ENCODE measurements at places on chromosomes 12 and 14. TPM values are rescaled to one million over a fixed set of nuclear protein-coding genes. Genes with fewer than 3 reads are reported as not detected.
A peak's percentile ranks its signal among the peaks of the same experiment; 100 is the strongest.

- no peak for DNase-seq
Observed at GRCh38 chr14:21997300-21997699, 323.7 kb upstream of the OR4E1 start.

GRCh38 chr12:49843411-49843810 is 505 bp upstream of the BCDIN3D start:
- no peak for DNase-seq

DNA sequence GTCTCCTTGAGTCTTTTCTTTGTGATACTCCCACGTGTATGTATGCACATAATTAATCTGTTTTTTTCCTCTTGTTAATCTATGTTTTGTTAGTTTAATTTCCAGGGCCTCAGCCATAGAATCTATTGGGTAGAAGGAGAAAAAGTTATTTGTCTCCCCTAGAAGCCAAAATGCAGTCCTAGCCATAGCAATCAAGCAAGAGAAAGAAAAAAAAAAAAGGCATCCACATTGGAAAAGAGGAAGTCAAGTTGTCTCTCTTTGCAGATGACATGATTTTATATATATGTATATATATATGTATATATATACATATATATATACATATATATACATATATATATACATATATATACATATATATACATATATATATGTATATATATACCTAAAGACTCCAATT is 25.4 kb upstream of the ETV6 start:
- no peak for DNase-seq

- no peak for DNase-seq
Observed at GRCh38 chr14:100703386-100704220, 23.1 kb upstream of the DLK1 start.

- peak; percentile 88 for DNase-seq
Observed at GRCh38 chr14:99755629-99756603, 37.3 kb upstream of the EML1 start.

DNA sequence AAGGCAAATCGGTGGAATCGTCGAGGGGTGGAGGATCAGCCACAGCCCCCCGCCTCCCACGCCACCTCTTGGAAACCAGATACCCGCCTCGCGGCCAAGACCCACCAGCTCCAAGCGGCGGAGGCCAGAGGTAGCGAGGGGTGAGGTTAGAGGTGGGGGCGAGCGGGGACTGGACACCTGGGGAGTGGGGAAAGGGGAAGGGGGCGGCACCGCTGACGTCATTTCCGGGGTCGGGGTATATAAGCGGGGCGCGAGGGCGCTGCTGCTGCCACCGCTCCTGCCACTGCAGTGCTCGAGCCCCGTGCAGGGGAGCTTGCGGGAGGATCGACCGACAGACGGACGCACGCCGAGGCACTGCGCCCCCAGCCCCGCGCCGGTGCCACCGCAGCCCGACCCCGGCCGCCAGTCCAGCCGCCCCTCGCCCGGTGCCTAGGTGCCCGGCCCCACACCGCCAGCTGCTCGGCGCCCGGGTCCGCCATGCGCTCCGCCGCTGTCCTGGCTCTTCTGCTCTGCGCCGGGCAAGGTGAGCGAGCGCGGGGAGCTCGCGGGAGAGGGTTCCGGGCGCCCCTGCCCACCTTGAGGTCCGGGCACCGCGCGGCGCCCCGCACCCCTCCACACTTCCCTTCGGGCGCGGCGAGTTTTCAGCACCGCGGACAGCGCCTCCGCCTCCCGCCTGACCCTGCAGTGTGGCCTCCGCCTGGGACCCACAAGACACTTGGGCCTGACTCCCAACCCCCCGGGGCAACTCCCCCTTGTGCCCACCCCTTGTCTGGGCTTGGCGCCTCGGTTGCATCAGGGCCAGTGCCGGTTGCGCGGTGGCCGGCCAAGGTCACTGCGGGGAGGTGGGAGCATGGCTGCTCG is at the start of gene CHGA:
Gene CHGA, plus strand, starts transcription at position 268 of the 861 bp plus-strand sequence. Its CDS starts 210 bp downstream, at position 478.
- peak; percentile 42 for DNase-seq

DNA sequence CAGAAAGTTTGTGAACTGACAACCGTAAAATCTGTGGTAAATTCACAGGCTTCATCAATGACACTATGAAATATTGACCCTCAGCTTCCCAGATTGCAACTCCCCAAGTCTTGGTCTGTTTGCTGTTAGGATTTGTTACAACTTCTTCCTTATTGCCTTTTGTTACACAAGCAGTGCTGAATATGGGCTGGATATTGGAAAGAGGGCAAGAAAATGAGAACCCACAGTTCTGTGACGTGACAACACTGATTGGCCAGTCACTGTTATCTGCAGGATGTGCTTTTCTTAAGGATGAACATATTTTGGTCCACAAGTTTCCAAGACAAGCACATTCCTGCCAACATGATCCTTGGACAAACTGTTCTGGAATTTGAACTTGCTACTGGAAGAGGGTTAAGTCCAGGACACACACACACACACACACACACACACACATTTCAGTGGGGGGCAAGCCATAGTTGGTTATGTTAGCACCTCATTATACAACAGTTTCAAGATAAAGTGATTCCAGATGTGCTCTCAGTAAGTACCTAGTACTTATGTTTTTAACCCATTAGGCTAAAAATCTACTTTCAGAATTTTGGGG is 16.6 kb upstream of the SLC38A2 start:
- DNase-seq, result no peak

- DNase-seq, result no peak
Observed at GRCh38 chr12:64670919-64671639, 60.8 kb downstream of the RASSF3 start.

- no peak for DNase-seq
Observed at GRCh38 chr12:100796621-100797020, 2.0 kb downstream of the ANO4 start.

- no peak for DNase-seq
Observed at GRCh38 chr12:113159937-113160336, 10.4 kb downstream of the CFAP73 start.

DNA sequence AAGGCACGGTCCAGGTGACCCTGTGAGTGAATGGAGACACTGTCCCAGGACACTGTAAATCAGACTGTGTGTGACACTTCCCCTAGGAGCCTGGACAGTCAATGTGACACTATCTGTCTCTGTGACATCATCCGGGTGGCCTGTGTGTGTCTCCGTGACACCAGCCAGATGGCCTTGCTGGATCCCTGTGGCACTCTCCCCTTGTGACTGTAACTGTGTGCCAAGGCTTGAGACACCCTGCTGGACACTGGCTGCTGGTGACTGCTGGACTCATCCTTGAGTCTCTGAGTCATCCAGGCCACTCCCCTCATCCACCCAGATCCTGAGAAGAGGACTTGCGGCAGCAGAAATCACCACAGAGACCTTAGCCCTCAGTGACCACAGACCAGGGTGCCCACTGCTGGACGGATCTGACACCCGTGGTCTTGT is 51.6 kb downstream of the MVK start:
- no peak for DNase-seq

GRCh38 chr12:120286768-120287490 is 4.8 kb downstream of the RNU4-2 start:
- DNase-seq, result no peak

- no peak for DNase-seq
Observed at GRCh38 chr14:59301354-59301753, 112.9 kb downstream of the DAAM1 start.

DNA sequence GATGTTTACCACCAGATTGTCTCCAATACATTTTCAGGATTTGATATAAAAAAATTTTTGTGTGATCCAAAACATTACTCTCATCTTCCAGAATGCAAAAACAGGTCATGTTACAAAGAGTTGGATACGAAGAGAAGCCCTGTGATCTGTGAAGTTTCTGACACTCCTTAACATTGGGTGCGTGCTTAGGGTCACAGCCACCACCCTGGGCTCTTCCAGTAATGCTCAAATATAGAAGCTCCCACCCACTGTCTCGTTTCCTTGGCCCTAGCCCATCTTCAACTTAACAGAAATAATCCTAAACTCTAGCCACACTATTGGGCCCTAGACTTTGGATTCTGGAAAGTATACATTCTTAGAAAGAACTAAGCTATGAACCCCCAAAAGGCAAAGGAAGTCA is 32.9 kb upstream of the HSP90B1 start:
- no peak for DNase-seq

GRCh38 chr14:71247106-71247505 is 339.8 kb downstream of the PCNX1 start:
- no peak for DNase-seq

GRCh38 chr12:43131301-43131700 is 420.7 kb downstream of the ADAMTS20 start:
- no peak for DNase-seq

DNA sequence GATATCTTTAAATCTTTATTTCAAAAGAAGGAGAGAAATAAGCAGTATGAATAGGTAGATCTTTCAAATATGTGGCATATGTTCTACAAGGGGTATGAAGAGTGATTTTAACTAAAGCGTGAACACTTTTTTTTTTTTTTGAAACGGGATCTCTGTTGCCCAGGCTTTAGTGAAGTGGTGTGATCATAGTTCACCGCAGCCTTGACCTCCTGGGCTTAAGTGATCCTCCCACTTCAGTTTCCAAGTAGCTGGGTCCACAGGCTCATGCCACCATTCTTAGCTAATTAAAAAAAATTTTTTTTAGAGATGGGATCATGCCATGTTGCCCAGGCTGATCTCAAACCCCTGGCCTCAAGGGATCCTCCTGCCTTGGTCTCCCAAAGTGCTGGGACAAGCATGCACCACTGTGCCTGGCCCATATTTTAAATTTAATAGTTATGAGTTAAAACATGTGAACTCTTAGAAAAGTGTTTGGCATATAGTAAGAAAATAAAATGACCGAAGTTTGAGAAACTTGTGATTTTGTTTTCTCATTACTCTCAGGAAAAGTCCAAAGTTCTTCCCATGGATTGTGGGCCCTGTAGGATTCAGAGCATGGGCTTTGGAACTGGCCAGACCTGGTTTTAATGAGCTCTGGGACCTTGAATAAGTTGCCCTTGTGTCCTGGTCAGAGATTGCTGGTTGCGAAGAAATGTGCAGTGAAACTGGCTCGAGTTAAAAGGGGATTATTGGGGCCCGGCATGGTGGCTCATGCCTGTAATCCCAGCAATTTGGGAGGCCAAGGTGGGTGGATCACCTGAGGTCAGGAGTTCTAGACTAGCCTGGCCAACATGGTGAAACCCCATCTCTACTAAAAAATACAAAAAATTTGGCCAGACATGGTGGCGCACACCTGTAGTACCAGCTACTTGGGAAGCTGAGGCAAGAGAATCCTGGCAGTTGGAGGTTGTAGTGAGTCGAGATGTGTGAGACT is 27.0 kb downstream of the SLC17A8 start:
- DNase-seq, result no peak

DNA sequence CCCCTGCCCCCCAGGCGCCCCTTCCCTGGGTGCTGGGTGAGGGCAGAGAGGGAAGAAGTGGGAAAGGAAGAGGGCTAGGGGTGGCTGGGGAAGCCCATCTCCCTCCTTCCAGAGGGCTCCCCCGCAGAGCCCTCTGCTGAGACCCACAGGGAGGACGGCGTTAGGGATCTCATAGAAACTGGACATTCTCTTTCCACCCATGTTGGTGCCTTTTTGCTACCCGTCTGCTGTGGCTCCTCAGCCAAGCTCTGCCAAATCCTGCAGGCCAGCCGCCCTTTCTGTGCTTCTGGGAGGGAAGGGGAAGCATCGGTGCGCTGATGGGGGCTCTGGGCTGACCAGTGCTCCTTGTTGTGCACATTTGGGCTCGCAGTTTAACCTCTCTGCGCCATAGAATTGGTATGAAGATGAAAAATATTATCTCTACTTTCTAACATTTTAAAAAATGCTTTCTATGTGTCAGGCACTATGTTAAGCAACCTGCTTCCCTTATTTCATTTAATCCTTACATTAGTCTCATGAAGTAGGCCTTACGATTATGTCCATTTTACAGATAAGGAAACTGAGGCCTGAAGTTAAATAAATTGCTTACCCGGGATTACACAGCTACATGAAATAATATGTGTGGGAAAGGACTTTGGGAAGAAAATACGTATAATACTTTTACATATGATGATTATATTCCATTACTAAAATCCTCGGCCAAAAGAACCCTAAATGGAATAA is 981 bp downstream of the SLC48A1 start:
- no peak for DNase-seq

- no peak for DNase-seq
Observed at GRCh38 chr14:39442293-39442692, 10.1 kb upstream of the FBXO33 start.

DNA sequence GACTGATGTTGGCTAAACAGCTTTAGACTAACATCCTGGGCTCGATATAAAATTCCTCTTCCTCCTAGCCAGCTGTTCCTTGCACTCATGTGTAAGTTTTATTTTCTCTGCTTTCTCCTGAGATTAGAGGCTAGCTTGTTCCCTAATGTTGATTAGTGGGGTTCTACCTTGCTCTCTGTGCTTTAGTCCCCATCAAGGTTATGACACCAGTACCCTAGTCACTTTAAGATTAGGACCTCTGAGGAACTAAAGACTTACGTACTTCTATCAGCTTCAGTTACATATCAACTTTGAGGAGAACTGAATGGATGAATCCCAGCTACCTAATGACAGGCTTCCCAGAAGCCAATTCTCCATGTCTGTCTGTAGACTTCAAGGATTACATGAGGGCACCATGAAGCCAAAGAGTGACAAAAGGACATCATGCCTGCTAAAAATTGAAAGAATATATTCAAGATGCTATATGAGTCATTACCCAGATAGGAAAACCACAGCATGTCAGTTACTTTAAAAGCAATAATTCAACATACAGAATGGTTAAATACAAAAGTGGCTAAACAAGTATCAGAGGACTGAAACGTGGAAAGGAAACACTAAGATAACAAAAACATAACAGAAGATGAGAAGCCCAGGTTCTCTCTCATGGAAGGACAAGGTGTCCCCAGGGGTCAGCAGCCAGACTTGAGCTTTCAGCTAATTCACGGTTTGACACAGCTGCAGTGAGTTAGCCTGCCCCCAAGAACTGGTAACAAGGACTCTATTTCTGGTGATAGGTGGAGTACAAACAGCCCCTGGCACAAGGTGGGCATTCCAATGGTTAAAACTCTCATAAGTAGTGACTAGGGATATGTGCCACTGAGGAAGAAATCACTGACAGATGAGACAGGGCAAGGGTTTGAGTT is 20.4 kb downstream of the ADAM20 start:
- no peak for DNase-seq

DNA sequence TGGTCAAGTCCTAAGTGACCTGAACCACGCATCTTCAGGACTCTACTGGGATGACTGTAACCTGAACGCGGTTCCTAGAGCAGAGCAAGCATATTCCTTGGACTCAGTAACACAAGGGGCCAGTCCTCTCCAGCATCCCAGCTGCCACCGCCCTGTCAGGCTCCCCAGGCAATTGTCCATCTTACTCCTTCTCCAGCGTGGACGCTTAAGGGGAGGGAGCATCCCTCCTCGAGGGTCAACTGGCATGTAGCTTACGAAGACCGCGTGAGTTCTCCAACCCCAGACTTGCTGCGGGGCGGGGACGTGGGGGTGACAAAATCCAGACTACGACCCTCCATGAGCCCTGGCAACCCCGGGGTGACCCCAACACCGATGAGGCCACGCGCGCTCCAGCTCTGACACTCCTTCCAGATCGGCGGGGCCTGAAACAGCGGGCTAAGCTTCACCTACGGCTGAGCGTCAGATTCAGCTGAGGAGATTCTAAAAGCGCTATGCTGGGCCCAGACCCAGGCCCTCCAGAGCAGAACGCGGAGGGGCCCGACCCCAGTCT is 846 bp upstream of the MTHFD1 start:
- DNase-seq, result no peak

The AQP6 gene
- total RNA-seq, result 0.09 TPM

The RBP5 gene
- 0.73 TPM for total RNA-seq

The PTGER2 gene
- total RNA-seq, result 0.38 TPM

The DPY19L2 gene
- total RNA-seq, result 1.8 TPM

The SLC10A1 gene
- total RNA-seq, result not detected

The HSPB8 gene
- total RNA-seq, result 17.1 TPM

The AGAP2 gene
- 0.56 TPM for total RNA-seq

The GPR135 gene
- 1.2 TPM for total RNA-seq

The NIN gene
- total RNA-seq, result 12.7 TPM

The ASB8 gene
- total RNA-seq, result 22.6 TPM

The CELA1 gene
- total RNA-seq, result not detected

The MYF6 gene
- total RNA-seq, result not detected

The SDSL gene
- total RNA-seq, result 7.8 TPM
